RWPE1 (cell line): ENCODE measurements at places on chromosomes 1 and 21.

DNA sequence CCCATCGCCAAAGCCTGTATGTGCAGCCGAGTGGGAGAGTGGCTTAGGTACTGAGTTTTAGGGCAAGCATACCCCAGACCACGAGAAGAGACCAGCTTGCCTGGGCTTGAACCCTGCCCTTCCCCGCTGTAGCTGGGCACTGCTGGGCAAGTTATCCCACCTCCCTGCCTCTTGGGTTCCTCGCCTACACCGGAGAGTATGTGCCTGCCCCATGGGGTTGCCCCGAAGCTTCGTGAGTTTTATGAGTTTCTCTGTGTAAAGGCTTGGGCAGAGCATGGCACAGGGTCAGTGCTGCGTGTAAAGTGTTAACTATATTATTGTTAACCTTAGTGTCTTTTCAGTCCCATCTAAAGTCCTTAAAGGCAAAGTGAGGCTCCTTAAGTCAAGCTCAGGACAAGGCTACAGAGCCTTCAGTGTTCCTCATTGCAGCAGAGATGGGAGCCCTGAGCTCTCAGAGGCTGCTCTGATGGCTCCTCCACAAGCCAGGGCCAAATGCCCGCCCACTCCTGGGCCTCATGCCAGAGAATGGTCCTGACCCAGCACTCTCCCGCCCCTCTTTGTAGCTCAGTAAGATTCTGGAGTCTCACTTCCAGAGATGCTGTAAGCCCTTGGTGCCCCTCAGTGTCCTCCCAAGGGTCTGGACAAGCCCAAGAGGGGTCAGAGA is 37.0 kb upstream of the KCNA10 start:
- DNase-seq, result no peak

- no peak for DNase-seq
Observed at GRCh38 chr21:33374080-33374449, 29.1 kb upstream of the IFNGR2 start.

GRCh38 chr1:180236698-180237509 is 6.8 kb downstream of the LHX4 start:
- no peak for DNase-seq

DNA sequence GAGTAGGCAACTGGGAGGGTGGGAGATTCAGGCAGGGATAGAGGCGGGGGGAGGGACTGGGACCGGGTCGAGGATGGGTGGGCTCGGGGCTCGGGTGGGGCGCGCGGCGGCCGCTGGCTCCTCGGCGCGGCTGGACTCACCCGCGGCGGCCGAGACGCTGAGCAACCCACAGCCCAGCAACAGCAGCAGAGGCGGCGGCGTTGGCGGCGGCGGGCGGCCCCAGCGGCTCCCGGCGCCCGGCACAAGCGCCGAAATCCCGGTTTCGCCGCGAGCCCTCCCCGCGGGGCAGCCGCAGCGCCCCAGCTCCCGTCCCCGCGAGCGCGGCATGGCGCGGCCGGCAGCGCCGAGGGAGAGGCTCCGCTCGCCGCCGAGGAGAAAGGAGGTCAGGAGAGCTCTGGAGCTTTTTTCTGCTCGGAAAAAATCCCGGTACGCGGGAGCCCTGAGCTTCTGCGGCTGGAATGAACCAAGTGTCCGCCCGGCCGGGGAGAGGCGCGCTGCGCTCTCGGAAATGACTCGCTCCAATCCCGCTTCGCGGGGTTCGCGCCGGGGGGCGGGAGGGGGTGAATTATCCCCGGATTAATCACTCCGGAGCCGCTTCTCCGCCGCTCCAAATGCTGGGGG is at the start of gene CSMD2:
Gene CSMD2, minus strand, starts transcription at position 460 of the 621 bp plus-strand sequence. Its CDS starts 133 bp downstream, at position 327.
- DNase-seq, result peak; percentile 14

GRCh38 chr1:212968368-212968863 is 18.1 kb downstream of the VASH2 start:
- DNase-seq, result no peak

- DNase-seq, result no peak
Observed at GRCh38 chr21:38082936-38083485, 166.8 kb upstream of the KCNJ6 start.

- no peak for DNase-seq
Observed at GRCh38 chr1:205601205-205601604, 30.6 kb downstream of the ELK4 start.

DNA sequence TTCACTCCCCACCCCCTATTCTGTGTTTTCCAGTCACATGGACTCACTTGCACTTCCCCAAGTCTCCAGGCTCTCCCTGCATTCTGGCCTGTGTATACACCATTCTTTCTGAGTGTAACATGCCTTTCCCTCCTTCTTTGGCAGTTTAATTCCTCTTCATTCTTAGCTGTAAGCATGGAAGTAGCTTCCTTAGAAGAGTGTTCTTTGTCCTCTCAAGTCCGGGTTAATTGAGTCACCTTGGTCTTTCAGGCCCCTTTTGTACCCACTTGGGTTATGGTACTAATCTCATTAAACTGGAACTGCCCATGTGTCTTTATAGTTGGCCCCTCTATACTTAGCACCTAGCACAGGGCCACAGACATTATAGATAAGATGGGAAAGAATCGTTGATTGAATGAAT is 525.3 kb upstream of the ADGRL4 start:
- DNase-seq, result no peak

DNA sequence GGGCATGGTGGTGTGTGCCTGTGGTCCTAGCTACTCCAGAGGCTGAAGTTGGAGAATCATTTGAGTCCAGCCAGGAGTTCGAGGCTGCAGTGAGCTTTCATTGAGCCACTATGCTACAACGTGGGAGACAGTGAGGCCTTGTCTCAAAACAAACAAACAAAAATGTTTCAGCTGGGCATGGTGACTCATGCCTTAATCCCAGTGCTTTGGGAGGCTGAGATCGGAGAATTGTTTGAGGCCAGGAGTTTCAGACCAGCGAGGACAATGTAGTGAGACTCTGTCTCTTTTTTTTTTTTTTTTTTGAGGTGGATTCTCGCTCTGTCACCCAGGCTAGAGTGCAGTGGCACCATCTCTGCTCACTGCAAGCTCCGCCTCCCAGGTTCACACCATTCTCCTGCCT is 5.0 kb upstream of the RPL5 start:
- no peak for DNase-seq

DNA sequence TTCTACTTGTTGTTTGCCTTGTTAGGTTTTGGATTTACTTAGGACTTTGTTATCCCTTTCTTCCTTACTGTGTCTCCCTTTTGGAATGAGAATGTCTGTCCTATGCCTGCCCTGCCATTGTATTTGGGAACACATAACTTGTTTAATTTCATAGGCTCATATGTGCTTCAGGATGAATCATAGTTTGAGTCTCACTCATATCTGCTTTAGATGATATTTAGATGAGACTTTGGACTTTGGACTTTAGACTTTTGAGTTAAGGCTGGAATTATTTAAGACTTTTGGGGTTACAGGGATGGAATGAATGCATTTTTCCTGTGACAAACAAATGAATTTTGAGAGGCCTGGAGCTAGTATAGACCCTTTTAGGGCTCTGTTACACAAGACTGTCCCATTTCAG is 33.4 kb downstream of the PSMG1 start:
- DNase-seq, result no peak

- no peak for DNase-seq
Observed at GRCh38 chr21:16193496-16194094, 463.8 kb downstream of the USP25 start.

DNA sequence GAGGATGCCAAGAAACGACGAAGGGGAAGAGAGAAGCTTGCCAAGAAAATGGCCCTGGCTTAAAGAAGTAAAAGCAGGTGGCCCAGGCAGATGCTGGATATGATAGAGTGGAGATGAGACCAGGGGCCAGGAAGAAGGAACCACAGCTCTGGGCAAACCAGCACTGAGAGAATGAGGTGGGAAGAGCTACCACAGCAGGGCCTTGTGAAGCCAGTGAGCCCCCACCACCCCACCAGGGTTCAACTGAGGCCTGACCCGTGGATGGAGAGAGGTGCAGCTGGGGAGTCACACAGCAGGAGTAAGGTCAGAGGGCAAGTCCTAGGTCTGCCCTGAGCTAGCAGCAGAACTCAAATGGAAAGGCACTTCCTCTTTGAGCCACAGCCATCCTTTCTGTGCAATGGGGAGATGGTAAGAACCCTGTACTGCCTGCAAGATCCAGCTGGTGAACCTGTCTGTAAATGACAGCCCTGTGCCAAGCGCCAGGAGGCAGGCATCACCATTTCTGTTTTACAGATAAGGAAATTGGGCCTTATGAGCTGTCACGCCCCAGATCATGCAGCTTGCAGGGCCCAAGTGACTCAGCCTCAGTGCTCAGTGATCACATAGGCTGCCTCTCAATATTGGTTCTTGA is 8.5 kb downstream of the SH3BGRL3 start:
- DNase-seq, result no peak

- DNase-seq, result no peak
Observed at GRCh38 chr1:76048219-76048618, 26.3 kb upstream of the ST6GALNAC3 start.

DNA sequence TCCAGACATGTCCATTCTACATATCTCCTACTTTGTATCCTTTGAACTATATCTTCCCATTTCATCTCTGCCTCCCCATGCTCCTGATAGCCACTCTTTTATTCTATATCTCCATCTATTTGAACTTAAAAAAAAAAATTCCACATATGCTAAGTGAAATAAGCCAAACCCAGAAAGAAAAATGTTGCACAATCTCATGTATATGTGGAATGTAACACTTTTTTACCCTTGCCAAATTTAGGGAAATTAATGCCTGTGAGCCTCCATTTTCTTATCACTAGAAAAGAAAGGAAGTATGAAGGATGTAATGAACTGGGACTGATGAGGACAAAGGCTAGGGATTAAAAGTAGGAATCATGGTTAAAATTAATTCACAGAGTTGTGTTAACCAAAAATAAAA is 53.5 kb downstream of the RGS13 start:
- DNase-seq, result no peak

GRCh38 chr1:34879230-34879629 is 19.7 kb upstream of the SMIM12 start:
- no peak for DNase-seq

DNA sequence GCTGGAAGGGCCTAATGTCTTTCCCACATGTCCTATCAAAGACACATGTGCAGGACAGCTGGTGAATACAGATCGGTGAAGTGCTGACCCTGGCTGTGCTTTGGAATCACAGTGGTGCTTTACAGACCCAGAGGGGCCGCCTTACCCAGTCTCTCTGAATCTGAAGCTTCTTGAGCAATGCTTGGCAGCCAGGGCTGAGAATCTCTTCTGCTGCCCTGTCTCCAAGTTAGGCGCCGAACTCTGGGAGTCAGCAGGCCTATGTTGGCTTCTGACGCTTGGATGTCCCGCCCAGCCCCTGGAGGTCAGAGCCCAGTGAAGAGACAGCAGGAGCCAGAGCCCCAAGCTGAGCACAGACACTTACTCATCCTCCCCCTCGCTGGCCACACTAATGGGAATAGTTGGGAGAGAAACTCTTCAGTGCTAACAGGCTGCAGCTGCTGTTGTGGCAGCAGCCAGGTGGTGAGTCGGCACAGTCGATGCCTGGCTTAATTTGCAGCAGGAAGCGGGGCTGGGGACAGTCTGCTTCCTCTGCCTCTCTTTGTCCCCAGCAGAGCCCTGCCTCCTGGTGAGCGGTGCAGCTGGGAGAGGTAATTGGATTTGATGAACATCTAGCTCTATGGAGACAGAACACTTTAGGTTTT is 68.1 kb downstream of the URB2 start:
- no peak for DNase-seq

DNA sequence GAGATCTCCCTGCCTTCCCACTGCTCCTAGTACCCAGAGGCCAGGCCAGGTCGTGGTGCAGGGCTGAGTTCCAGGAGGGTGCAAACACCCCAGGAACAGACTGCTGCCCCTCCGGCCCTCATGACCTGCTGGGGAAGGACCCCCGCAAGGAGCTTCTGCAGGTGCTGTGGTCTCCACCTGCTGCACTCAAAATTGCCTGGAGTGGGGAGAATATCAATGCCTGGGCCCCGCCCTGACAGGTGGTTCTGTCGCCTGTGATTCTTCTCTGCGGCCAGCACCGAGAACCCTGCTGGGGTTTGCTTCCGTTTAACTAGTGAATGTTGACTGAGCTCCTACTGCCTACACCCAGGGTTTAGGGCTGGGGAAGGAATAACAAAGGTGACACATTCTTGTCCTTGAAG is 2.1 kb upstream of the TFF3 start:
- DNase-seq, result no peak

GRCh38 chr1:11027316-11027715 is 14.9 kb downstream of the TARDBP start:
- no peak for DNase-seq

DNA sequence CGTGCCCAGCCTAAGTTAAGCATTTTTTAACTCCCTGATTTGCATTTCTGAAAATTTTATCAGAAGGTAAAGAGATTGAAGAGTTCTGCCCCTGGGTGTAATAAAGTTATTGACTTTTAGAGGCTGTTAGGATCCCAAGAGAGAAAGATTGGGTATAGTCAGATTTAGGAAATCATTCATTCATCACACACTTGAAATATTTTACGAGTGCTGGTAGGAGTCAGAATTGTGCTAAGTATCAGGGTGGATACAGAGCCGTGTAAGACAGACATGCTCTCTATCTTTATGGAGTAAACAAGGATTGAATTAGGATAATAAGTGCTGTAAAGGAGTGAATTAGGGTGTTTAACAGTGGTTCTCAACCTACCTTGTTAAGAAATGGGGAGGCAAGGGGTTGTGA is 3.0 kb downstream of the SZT2 start:
- no peak for DNase-seq

DNA sequence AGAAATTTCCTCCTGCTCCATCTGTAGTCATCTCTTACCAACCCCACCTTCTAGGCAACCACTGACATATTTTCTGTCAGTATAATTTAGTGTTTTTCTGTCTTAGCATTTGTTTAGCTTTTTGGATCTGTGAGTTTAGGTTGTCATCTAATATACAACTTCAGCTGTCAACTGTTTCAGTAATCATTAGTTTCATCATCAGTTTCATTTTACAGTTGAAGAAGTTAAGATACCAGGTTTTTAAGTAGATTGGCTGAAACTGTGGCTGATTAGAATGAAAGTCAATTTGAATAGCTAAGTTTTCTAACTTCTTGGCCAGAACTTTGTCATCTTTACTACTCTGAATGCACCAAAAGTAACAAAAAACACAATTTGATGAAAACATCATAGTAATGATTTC is 1957.3 kb downstream of the NCAM2 start:
- DNase-seq, result no peak

DNA sequence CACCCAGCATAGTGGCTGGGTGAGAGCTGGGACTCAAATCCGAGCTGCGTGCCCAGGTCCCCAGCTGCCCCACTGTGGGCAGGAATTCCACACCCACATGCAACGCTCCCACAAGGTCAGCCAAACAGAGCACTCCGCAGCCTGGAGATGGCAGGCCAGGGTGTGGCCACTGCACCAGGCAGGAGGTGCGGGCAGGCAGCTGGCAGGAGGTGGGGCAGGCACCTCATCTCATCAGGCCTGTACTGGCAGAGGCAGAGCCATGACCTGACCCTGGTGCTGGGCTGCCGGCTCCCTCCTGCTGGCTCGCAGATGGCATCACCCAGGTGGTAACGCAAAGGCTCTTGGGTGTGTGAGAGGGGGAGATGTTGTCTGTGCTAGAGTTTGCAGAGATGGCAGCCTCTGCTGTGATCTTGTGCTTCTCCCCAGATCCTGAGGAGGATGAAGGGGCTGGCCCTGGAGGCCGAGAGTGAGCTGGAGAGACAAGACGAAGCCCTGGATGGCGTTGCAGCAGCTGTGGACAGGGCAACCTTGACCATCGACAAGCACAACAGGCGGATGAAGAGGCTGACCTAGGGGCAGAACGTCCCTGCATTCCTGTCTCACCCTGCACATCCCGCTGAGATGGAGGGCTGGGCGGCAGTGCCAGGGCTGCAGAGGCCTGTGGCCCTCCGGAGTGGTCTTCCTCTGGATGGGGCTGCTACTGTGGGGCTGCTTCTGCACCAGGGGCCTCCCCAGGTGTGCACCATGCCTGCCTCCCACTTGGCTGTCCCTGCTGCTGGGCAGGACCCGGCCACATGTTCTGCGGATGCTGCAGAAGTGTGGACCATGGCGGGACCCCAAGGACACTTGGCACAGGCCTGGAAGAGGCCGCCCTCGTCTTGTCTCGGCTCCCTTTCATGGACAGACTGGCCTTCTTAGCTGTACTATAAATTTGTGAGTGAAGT is 35.1 kb upstream of the PRSS38 start:
- no peak for DNase-seq
